ENCODE measurements at places on chromosomes 3 and 15. TPM values are rescaled to one million over a fixed set of nuclear protein-coding genes. Genes with fewer than 3 reads are reported as not detected.

- no peak for DNase-seq
These were observed 37.7 kb upstream of the GNB5 start for GRCh38 chr15:52228921-52229320.

GABRB3 gene
- total RNA-seq: 1.5 TPM

DNA sequence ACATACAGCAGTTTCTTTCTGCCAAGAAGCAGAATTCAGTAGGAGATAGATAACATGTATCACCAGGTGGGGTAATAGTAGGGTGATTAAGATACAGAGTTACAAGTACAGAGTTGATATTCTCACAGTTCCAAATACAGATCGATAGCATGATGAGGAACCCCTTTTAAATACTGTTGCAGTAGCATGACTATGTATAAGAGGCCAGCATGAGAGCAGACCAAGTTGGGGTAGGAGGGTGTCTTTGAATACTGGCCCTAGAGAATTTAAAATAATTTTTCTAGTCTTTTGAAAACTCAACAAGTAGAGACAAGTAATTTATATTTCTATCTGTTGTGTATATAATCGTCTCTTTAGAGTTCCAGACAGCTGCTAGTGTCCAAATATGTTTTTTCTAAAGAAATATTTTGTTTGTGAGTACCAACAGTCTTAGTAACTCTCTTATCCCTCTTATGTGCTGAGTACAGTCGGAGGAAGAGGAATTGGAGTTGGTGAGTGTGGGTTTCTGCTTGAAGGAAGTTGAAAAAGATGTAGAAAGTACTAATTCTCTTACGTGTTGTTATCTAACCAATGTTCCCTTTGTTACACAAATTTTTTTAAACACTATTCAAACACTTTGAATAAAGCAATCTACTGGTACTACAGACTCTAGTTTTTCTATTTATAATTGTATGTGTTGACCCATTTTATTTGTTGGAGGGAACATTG, 30.2 kb downstream of the LYSMD4 start:
- DNase-seq: no peak

DNA sequence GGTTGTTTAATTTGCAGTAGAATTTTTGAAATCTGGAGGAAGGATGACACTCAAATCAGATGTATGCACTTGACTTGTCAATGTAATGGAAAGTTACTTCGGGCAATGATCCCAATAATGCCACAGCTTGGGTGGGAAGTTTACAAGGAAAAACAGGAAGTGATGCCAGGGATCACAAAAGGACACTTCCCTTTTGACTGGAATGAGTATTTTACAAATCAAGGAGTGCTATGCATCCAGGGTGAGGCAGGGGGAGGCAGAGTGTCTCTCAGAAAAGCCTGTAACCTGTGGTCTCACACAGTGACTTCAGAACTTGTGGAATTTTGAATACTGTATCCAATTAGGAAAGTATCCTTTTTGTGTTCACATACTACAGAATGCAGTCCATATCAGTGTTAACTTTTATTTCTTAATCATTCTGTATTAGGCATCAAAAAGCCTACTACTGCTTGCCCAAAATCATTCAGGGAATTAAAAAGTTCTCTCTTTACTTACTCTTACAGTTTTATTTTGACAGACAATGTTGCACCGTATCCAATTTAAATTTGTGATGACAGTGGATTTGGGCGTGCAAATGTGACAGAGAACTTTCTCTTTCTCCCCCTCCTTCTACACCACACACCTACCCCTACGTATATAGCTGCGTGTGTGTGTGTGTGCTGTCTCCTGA, 445.1 kb downstream of the MECOM start:
- DNase-seq: no peak
